Heart right ventricle (tissue), 16 donors: ENCODE measurements at places on chromosomes 7 and 10. TPM values are rescaled to one million over a fixed set of nuclear protein-coding genes. Genes with fewer than 3 reads are reported as not detected.

SAP25 gene
- total RNA-seq, result 0.70 TPM

DNA sequence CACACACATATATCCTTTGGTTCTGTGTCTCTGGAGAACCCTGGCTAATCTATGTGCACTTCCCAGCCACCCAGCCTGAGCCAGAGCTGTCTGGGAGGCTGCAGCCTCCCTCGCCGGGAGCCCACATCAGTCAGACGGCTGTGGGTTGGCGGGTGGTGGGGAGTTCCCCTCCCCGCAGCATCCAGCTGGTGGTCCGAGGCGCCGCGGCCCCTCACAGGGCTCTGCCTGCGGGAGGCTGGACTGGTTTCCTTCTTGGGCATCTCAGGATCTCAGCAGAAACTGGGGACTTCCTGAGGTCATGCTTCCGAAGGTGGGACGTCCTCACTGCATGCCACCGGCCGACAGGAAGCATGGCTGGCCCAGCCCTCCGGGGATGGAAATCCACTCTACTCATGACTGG, 22.0 kb upstream of the PSMG3 start:
- DNase-seq, result no peak

- no peak for DNase-seq
These were observed 70.3 kb downstream of the UNCX start for GRCh38 chr7:1302936-1303335.

GRCh38 chr10:78715435-78715834, 353.3 kb upstream of the ZMIZ1 start:
- DNase-seq, result no peak
